Temporal lobe (tissue), 4 donors: ENCODE measurements at places on chromosomes 6 and 20. TPM values are rescaled to one million over a fixed set of nuclear protein-coding genes. Genes with fewer than 3 reads are reported as not detected.

The BACH2 gene
- total RNA-seq = 63.4 TPM

The DAAM2 gene
- 10.1 TPM for total RNA-seq

The SYNDIG1 gene
- total RNA-seq = 16.7 TPM

The LRP11 gene
- 17.9 TPM for total RNA-seq

The RAMACL gene
- total RNA-seq = 1.5 TPM

The SRSF12 gene
- 27.5 TPM for total RNA-seq

The SLC22A3 gene
- 3.0 TPM for total RNA-seq

The RNF182 gene
- 32.2 TPM for total RNA-seq

The GMPR gene
- total RNA-seq = 1.2 TPM

The ALDH5A1 gene
- 17.2 TPM for total RNA-seq

The COL9A1 gene
- total RNA-seq = 4.7 TPM

The PTCRA gene
- total RNA-seq = not detected

The HLA-DRA gene
- total RNA-seq = 2.2 TPM

The ADGB gene
- total RNA-seq = 0.25 TPM

The HAO1 gene
- total RNA-seq = not detected

The DEFB128 gene
- not detected for total RNA-seq

The TUBE1 gene
- total RNA-seq = 31.7 TPM

The DEFB125 gene
- total RNA-seq = not detected

The HLA-G gene
- not detected for total RNA-seq

The COL21A1 gene
- 2.7 TPM for total RNA-seq

The CALHM6 gene
- total RNA-seq = 3.9 TPM

The ACTL10 gene
- 0.74 TPM for total RNA-seq

The MYLK4 gene
- total RNA-seq = 0.49 TPM

The CTAGE9 gene
- not detected for total RNA-seq

The SMLR1 gene
- not detected for total RNA-seq

The ILRUN gene
- 16.7 TPM for total RNA-seq

The FAM83C gene
- not detected for total RNA-seq

The PSORS1C1 gene
- not detected for total RNA-seq

The HCRTR2 gene
- 13.3 TPM for total RNA-seq

The MUCL3 gene
- not detected for total RNA-seq

The RAB44 gene
- under 0.01 TPM for total RNA-seq

The SEMG1 gene
- total RNA-seq = not detected

The AIF1 gene
- total RNA-seq = 5.7 TPM

The ZKSCAN3 gene
- total RNA-seq = 11.6 TPM

The GNRH2 gene
- not detected for total RNA-seq

The WFDC9 gene
- total RNA-seq = not detected

The CNKSR3 gene
- 2.2 TPM for total RNA-seq

The PRSS35 gene
- 6.9 TPM for total RNA-seq

The VGLL2 gene
- not detected for total RNA-seq

The EBF4 gene
- 10.6 TPM for total RNA-seq

The BTNL2 gene
- total RNA-seq = not detected

The GJA10 gene
- not detected for total RNA-seq

The HTR1E gene
- not detected for total RNA-seq

The OR12D3 gene
- total RNA-seq = not detected

The DOK5 gene
- 152 TPM for total RNA-seq

The KCNQ2 gene
- 136 TPM for total RNA-seq

The CUTA gene
- total RNA-seq = 64.9 TPM

The CDSN gene
- total RNA-seq = not detected

The DEF6 gene
- total RNA-seq = 0.49 TPM

The GGTLC1 gene
- total RNA-seq = not detected

The NHSL1 gene
- total RNA-seq = 42.8 TPM

The ZSCAN12 gene
- 15.2 TPM for total RNA-seq

The SPTLC3 gene
- 0.98 TPM for total RNA-seq

The SMIM26 gene
- 49.9 TPM for total RNA-seq

The RBM24 gene
- 26.1 TPM for total RNA-seq

The HMGCLL1 gene
- 45.2 TPM for total RNA-seq

The THEMIS gene
- 0.25 TPM for total RNA-seq

The TRIM39 gene
- total RNA-seq = 5.9 TPM
